ENCODE measurements at places on chromosomes 2 and 18.
A peak's percentile ranks its signal among the peaks of the same experiment; 100 is the strongest.

GRCh38 chr18:55605733-55606338, 17.8 kb upstream of the TCF4 start:
- no peak for DNase-seq

DNA sequence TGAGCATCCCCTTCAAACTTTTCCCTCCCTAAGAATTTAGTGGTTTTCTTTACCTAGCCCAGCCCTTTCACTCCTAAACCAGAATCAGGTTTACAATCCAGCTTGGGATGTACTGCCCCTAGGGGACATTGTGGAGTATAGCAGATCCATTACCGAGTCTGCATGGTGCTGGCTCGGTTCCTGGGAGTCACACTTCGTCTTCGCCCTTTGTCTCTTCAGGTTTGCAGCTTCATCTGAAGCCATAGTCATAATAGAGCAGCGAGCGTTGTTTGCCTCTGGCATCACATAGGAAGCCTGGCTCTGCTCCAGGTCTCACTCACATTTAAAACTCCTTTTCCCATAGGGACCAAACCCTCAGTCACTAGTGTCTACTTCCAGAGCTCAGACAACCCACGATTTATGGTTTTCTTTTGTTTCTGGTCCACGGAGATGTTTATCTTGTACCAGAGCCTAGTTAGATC, 16.8 kb upstream of the LYPD6 start:
- no peak for DNase-seq

DNA sequence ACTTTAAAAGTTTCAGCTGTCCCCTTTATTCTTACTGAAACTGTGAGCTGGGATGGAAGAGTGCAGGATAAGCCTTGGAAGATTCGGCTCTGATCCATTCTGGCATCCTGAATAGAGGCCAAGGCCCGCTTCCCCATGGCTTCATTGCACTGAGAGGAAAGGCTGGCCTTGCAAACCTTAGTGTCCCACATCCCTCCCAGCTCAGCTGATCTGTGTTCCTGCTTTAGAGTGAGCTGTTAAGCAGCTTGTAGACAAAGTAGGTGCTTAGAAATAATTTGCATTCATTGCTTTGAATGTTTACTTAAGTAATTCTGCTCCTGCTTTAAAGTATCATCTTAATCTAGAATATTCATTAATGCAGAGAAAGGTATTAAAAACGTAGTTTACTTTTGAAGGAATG, 169.6 kb upstream of the BOD1L2 start:
- no peak for DNase-seq

DNA sequence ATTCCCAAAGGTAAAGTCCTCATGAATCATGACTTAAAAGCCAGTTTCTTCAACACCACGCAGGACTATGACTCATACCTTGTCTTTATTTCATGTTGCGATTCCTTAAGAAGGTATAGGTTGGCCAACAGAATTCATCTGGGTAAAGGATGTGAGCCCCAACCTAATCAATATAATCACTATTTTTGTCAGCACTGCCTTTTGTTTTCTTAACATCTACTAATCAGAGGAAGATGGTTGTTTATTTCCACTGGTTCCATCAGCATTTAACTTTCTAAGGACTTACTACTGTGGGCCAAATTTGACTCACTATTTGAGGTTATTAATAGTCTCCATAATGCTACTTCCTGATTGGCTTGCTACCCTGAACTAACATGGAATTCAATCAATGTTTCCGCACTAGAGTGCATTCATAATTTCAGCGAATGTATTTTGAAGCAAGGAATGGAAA, 78.6 kb downstream of the SCG2 start:
- DNase-seq: no peak

GRCh38 chr2:133941666-133942065, 312.2 kb upstream of the MGAT5 start:
- no peak for DNase-seq

DNA sequence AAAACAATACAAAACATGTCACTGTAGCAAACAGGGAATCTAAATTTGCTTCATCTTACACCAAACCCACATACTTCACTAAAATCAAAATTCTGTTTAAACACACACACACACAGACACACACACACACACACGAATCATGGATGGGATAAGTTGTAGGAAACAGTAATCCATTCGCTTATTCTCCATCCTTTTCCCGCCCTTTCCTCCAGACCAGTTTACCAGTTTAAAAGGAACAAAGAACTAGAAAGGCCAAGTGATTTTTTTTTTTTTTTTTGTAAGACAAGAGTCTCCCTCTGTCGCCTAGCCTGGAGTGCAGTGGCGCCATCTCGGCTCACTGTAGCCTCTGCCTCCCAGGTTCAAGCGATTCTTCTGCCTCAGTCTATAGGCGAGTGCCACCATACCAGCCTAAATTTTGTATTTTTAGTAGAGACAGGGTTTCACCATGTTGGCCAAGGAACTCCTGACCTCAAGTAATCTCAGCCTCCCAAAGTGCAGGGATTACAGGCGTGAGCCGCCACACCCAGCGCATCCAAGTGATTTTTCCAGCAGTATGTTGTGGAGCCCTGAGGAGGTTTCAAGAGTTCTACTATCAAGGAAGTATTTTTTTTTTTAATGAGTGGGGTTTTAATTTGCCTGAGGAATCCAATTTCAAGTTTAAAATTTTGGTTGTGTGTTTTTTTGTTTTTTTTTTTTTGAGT, 5.7 kb downstream of the PSME4 start:
- DNase-seq: no peak

DNA sequence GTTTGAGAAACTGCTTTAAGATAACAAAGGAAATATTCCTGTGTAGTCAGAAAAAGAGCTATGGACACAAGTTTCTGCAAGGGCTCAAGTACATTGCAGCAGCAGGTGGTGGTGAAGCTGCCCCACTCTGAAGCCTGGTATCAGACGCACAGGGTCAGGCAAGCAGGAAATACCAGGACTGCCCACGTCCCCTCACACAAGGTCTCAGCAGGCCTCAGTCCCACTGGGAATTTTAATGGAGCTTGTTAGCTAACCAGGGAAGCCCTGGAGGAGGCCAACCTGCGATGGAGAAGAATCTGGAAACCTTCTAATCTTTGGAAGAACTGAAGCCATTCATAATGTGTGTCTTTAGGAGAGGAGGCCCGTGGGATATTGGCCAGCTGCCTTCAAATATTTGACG, 168.3 kb downstream of the UXS1 start:
- no peak for DNase-seq

- DNase-seq: no peak
Observed at GRCh38 chr2:124804014-124804940, 779.2 kb downstream of the CNTNAP5 start.

- DNase-seq: no peak
Observed at GRCh38 chr2:7867867-7868266, 814.0 kb upstream of the ID2 start.

- DNase-seq: no peak
Observed at GRCh38 chr2:149122516-149122915, 84.0 kb downstream of the LYPD6B start.

GRCh38 chr2:197857476-197858107, 53.2 kb downstream of the PLCL1 start:
- DNase-seq: no peak

DNA sequence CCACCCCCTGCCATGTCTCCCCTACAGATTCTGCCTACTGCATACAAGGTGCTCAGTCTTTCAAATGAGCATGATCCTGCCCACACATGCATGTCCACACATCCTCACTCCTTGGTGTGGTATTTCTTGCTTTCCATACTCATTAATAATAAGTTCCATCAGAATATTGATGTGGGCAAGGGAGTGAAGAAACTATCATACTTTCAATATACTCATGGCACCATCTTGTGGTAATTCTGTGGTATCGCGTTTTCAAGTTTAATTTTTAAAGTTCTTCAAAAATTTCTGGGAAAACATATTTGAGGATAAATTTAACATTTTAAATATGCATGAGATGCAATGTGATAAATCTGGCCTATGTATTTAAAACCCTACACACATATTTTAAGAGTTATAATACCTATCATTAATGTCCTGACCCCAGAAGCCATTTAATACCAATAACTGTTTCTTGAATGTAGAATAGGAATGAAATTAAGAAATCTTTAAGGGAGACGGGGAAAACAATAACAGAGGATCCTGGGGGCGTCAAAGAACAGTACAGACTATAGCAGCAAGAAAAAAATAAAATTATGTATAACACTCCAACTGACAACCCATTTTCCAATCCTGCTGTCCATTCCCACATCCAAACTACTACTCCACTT, 110.1 kb downstream of the ZNF385B start:
- DNase-seq: no peak

DNA sequence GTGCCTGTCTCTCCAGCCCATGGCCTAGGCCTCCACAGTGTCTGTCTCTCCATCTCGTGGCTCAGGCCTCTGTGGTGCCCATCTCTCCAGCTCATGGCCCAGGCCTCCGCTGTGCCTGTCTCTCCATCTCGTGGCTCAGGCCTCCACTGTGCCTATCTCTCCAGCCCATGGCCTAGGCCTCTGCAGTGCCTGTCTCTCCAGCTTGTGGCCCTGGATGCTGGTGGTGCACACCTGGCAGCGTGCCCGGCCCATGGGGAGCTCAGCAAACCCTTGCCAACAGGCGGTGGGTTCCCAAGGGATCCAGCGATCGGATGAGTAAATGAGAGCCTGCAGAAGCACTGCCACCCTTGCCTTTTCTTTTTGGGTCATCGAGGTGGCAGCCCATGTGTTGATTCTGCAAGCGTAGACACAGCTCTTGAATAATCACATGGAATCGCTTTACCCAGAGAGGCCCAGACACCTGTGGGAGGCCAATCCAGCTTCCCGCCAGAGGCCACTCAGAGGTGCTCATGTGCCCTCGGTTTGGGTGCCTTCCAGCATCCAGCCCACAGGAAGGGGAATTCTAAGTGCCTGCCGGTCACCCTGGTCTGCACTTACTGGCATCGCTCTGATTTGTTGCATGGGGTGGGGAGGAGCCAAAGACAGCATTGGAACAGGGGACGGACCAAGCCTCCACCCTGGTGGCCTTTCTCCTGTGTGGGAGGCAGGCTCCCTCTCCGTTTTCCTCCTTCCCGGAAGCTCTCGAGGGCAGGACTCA, 101.8 kb upstream of the HDAC4 start:
- DNase-seq: no peak

DNA sequence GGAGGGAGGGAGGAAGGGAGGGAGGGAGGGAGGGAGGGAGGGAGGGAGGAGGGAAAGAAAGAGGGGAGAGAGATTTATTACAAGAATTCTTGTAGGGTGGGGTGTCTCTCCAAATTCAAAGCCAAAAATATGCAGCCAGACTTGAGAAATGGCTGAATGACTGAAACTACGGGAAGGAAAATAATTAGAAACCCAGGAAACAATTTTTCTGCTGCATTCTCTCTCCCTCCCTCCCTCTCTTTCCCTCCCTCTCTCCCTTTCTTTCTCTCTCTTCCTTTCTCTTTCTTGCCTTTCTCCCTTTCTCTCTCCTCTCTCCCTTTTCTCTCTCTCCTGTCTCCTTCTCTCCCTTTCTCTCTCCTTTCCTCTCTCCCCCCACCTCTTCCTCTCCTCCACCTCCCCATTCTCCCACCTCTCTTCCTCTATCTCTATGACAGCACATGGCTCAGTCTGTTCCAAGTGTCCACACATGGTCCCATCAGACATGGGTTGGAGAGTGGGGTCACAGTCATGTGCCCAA, 218.7 kb downstream of the C1D start:
- DNase-seq: no peak

- no peak for DNase-seq
Observed at GRCh38 chr2:86368161-86368824, 30.9 kb upstream of the REEP1 start.

- DNase-seq: no peak
Observed at GRCh38 chr2:95347681-95348608, 50.8 kb downstream of the KCNIP3 start.

DNA sequence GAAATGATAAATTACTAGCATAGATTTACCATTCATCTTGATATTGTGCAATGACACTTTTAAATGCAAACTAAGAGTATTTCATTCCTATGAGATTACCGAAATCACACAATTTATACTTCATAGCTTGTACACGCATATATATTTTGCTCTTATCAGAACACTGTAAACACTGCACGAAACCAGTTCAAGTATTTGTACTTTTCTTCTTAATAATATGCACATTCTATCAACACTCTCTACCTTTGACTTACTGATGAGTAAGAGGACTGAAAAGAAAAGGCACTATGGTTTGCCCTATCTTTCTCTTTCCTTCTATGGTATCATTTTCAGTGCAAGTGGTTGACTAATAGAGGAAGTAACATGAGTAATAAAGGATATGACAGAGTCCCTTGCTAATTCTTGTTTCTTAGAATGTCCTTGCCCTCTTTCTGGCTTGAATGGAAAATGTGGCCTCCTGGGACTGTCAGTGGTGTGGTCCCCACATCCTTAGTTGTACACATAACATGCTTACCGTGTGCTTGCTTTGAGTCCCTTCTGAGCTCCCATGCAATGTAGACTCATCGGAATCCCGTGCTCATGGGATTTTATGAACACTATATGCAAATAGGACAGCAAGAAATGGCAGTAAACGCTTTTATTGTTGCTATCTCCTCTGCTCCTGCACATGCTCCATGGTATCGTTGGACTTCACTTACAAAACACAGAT, 363.5 kb upstream of the TNP1 start:
- peak; percentile 85 for DNase-seq

DNA sequence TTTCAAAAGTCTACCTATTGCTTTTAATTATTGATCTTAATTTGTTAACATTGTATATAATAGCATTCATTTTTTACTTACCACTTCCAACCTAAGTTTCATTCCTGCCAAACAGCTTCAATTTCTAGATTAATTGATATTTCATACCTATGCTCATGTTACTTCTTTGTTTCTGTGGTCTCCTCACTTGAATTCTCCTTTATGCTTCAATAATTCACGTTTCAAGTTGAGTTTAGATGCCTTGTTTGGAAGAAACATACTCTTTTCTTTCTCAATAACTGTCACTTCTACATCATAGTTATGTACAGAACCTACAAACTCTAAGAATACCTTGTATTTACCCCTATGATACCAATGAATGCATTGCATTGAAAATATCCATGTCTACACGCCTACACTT, 862.2 kb upstream of the LRATD1 start:
- no peak for DNase-seq

DNA sequence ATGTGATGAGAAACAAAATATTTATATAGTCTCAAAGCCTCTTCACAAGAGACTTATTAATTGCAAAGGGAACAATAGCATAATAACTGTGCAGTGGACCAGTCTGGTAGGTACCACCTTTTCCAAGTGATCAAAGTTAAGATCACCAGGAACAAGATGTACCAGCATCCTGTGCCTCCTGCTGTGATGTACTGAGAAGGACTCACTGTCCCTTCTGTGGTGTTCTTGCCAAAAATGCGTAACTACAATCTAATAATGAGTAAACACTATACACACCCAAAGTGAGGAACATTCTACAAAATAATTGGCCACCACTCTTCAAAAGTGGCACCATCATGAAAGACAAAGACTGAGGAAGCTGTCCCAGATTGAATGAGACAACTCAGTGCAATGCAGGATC, 14.5 kb downstream of the GNLY start:
- no peak for DNase-seq

DNA sequence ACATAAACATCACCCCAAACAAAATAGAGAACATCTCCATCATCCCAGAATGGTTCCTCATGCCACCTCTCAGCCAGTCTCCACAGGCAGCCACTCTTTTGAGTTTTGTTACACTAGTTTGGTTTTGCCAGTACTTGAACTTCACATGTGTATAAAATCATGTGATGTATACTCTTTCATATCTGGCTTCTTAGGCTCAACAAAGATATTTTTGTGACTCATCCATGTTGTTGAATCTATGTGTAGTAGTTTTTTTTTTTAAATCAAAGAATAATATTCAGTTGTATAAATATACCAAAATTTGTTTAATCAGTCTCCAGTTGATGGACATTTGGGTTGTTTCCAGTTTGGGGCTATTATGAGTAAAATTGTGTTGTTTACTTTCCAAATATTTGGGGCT, 75.9 kb downstream of the PMS1 start:
- no peak for DNase-seq

All from AG04449 (cell line).